Activated T-helper 9 cell treated with anti-CD3 and anti-CD28 coated beads, Interleukin-2, amount 50 U/mL, for 16 hours (primary cell): ENCODE measurements at places on chromosomes 5 and 9.

DNA sequence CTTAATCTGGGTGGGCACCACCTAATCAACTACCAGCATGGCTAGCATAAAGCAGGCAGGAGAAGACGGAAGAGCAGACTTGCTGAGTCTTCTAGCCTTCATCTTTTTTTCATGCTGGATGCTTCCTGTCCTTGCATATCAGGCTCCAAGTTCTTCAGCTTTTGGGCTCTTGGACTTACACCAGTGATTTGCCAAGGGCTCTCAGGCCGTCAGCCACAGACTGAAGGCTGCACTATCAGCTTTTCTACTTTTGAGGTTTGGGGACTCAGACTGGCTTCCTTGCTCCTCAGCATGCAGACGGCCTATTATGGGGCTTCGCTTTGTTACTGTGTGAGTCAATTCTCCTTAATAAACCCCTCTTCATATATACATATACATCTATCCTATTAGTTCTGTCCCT, 180.2 kb downstream of the TRPM3 start:
- no peak for DNase-seq

- DNase-seq: no peak
These were observed 1384.3 kb upstream of the WWC1 start for GRCh38 chr5:166906991-166907713.

GRCh38 chr5:159333545-159333925, 3.2 kb upstream of the IL12B start:
- DNase-seq: no peak

GRCh38 chr9:14435871-14436270, 121.9 kb upstream of the NFIB start:
- no peak for DNase-seq

DNA sequence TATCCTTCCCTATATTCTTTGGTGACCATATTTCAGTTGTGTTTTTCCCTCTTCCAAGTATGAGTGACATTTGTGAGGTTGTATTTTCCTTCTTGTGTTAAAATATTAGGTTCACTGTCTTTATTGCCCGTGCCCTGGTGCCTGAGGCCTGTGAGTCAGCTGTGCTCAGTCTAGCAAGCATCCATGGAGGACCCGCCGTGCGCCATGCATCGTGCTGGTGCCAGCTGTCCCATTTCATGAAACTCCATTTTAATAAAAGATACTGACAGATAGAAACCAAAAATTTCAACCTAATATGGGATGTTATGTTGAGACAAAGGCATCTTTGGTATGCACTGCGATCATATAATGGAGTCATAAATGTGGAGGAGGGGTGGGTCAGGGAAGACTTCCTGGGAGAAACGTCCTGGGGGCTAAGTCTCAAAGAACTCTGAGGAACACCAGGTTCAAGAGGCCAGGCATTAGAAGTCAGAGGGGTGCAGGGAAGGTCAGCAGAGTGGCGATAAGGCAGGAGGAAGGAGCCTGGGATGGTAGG, 34.0 kb upstream of the FGF1 start:
- no peak for DNase-seq

- DNase-seq: no peak
These were observed 98.7 kb downstream of the TLE4 start for GRCh38 chr9:79670269-79670961.

GRCh38 chr5:140253985-140254384, 48.9 kb downstream of the PFDN1 start:
- no peak for DNase-seq

DNA sequence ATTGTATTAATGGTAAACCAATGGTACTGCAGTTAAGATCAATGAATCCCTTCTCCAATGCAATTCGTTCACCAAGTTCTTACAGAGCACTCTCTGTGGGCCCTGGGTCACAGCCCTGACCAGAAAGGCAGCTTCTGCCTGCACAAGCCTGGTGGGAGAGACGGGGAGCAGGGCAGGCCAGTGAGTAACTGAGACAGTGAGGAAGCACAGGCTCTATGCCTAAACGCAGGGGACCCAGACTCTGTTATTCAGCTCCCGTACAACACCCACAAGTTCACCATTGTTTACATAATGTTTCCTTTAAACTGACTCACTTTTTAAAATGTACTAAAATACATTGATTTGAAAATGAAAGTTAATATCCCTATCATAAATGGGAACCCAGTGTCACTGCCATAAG, 40.5 kb upstream of the CTSL start:
- DNase-seq: no peak

DNA sequence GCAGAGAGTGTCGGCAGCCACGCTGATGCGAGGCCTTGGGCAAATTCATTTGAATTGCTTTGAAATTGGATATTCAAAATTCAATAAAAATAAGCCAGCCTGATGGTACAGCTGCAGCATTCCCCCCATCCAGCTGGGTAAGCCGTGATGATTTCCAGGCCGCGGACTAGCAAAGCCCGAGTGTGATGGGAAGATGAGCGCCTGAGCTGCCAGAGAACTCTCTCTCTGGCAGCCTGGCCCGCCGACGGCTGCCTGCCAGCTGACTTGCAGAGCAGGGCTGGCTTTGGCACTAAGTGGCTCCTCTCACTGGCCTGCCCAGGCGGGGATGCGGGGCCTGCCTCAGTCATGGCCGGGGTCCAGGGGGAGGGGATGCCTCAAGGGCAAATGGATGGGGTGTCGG, 268.3 kb upstream of the WWC1 start:
- DNase-seq: no peak

DNA sequence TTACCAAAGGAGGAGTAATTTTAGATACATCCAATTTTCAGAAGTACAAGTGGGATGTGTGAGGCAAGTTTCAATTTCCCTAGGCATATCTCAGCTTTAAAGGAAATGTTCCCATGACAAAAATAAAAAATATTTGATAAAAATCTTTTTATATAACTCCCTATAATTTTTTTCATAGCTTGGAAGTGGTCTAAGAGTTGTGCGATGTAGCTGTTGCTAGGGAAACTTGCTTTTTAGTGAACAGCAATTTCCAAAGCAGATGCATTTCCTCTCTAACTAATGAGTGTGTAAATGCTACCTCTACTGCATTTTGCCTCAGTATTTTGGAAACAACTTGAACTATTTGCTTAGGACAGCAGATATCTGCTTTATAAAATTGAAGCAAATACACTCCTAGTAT, 39.6 kb downstream of the MACIR start:
- DNase-seq: no peak

DNA sequence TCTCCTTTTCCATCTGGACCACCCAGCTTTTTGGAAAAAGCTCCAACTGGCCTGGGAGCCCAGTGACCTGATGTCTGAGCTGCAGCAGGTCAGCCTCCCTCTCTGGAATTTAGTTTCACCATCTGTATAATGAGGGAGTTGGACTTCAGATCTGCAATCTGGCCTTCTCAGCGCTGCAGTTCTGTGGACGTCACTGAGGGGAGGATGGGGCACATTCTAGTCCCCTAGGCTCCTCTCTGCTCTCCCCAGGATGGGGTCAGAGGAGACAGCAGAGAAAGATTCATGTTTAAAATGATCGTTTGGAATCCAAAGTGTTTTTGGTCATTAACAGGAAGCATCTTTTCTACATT, 10.2 kb downstream of the OR13J1 start:
- DNase-seq: no peak

GRCh38 chr5:1501372-1502045, 22.3 kb downstream of the LPCAT1 start:
- DNase-seq: no peak

GRCh38 chr9:127792417-127793031, 6.7 kb downstream of the CDK9 start:
- DNase-seq: no peak

DNA sequence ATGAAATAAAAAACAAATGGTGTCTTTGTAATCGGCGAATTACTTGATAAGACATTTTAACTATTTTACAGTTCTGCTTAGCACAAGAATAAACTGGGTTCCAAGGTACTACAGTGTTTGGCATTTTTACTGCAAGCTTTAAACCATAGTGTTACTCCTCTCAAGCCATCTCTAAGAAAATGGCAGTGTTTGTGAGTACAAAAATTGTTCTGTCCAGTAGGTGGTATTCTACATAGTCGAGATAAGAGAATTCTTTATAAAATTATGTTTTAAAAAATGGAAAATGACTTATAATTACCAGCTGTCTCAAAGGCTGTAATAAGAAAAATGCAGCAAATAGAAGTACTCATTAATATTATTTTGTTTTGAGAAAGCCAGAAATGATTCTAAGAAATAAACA, 3.2 kb downstream of the SMIM15 start:
- DNase-seq: no peak

GRCh38 chr5:175447571-175447970, 3.6 kb upstream of the DRD1 start:
- DNase-seq: no peak

DNA sequence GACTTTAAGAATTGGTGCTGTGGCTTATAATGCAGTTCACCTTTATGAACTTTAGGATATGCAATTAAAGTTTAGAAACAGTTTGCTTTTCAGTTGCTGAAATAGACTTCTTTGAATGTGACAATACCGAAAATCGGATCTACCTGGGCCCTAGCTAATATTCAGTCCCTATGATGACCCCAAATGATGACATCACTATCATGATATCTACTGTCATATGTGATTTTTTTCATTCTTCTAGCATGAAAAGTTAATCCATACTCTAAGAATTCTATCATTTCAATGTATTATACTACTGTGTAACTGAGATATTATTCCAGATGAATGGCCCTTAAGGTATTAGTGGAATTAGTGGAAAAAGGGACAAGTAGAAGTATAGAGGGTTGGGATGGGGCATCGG, 487.2 kb upstream of the TUSC1 start:
- no peak for DNase-seq

DNA sequence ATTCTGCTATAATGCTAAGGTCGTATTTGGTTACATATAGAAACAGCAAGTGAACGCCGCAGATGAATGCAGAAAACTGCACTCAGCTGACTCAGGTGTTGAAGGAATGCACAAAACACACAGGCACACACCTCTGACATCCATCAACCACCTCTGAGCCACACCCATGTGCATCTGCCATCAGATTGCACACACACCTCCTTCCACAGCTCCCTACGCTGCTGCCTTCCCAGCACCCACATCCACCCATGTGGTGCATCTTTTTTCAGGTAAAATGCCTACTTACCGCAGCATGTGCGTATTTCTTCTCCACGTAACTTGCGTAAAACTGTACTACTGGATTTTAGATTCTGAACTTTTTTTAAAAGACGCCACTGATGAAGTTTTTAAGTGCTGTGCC, 7.1 kb downstream of the STK10 start:
- no peak for DNase-seq

- DNase-seq: no peak
These were observed 215.7 kb downstream of the ATPSCKMT start for GRCh38 chr5:10034001-10034400.

GRCh38 chr9:101578378-101578777, 16.4 kb downstream of the PPP3R2 start:
- no peak for DNase-seq

DNA sequence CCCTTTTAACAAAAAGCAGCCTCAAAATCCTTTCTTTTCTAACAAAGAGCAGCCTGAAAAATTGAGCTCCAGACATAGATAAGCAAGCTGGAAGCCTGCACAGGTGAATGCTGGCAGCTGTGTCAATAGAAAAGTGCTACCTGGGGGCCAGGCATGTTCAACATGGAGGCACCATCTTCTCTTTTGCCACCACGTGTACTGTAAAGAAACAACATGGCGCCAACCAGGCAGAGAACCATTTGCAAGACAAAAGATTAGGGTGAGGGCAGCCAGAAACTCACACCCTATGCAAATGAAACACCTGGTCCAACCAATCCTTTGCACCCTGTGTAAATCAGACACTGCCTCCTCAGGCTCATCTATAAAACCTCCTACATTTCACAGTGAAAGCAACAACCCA, 96.0 kb downstream of the ACTL7B start:
- no peak for DNase-seq

GRCh38 chr5:147465747-147466146, 44.1 kb downstream of the DPYSL3 start:
- no peak for DNase-seq

DNA sequence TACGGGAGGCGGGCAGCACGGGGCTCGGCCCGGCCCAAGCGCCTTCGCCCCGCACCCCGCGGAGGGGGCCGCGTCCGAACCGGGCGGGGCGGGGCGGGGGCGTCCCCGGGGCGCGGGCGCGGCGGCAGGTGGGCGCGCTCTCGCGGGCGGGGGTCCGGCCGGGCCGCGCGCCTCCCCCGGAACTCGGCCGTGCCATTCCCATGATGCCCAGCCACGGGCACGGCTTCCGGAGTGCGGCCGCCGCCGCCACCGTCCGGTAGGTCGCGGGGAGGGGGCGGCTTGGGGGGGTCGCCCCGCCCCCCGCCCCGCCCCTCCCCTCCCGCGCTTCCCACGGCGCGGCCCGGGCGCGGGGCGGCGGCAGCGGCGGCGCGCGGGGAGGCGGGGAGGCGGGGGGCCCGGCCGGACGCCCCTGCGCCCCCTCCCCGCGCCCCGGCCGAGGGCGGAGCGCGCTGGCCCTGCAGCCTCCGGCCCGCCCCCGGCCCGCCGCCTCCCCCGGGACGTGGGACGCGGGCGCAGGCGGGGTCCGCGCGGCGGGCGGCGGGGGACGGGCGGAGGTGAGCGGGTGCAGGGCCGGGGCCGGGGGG, at the start of gene PPP1R26:
TSS of gene PPP1R26 (plus strand) at position 314 of the 584 bp plus-strand sequence. CDS start 4,729 bp downstream, outside the sequence.
- DNase-seq: no peak

DNA sequence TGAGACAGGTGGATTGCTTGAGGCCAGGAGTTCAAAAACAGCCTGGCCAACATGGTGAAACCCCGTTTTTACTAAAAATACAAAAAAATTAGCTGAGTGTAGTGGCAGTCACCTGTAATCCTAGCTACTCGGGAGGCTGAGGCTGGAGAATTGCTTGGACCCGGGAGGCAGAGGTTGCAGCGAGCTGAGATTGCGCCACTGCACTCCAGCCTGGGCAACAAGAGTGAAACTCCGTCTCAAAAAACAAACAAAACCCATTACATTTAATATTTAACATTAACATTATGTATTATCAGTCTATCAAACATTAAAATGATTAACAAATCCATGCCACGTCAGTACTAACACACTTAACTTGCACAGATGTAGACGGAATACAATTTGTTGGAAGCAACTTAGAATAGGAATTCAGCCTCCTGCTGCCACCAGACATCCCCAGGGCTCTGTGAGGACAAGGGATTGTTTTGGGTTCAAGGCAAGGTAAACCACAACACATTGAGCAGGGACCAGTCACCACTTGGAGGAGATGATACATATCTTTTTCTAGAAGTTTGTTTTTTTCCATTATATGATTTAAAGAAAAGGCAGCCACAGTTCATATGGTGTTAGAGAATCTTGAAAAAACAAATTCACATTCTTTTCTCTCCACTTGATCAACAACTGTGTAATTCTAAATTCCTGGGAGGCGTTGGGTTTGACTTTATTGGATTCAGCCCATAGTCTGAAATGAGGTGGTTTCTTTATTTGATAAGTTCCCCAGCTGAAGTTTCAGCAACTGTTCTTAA, 104.1 kb upstream of the BASP1 start:
- DNase-seq: no peak

- DNase-seq: no peak
These were observed 4.5 kb downstream of the ABCA2 start for GRCh38 chr9:137023583-137023991.
